ENCODE measurements at places on chromosomes 4 and X. TPM values are rescaled to one million over a fixed set of nuclear protein-coding genes. Genes with fewer than 3 reads are reported as not detected.

The PHOX2B gene
- not detected for total RNA-seq

The TLR1 gene
- total RNA-seq = not detected

The FHDC1 gene
- 0.06 TPM for total RNA-seq

The USP11 gene
- total RNA-seq = 53.1 TPM

The RAB9B gene
- not detected for total RNA-seq

The ALPK1 gene
- total RNA-seq = not detected

The FAM9C gene
- not detected for total RNA-seq

The SOD3 gene
- not detected for total RNA-seq

The NAP1L3 gene
- total RNA-seq = not detected

- DNase-seq = no peak
These were observed 142.8 kb downstream of the PJA1 start for GRCh38 chrX:69022430-69022829.

- DNase-seq = no peak
These were observed 668.7 kb upstream of the CPEB2 start for GRCh38 chr4:14333616-14334015.

DNA sequence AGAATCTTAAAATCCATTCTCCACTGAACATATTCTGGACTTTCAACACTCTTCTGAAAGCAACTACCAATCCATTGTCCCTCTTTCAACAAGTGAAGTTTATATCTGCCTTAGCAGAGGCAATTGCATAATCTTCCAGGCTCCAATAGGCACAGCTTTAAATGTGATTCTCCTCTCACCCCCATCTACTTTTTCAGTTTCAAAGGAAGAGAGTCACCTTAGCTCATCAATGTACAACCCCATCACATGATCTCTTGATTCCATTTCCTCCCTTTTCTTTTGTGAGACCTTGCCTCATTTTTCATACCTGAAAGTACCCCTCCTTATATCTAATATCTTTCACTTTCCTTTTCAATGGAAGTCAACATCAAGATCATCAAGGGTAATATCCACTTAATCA lies 921.7 kb upstream of the EPHA5 start:
- no peak for DNase-seq

- DNase-seq = no peak
These were observed 112.9 kb downstream of the CPZ start for GRCh38 chr4:8705161-8706145.

DNA sequence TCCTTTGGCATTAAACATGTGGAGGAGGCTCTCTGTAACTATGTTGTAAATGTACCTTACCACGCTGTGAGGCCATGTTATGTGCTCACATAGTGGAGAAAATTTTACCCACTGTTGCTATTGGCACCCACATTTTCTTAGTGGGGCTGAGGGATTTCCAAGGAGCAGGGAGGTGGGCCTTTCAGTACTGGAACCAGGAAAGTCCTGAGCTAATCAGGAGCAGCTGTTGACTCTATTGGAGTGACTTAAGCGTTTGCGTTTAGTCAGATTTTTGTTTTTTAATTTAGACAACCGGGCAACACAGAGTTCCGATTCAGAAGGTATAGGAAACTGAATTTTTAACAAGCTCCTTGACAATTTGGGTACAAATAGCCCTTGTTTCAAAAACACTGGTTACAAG lies 30.7 kb upstream of the WDR17 start:
- no peak for DNase-seq

DNA sequence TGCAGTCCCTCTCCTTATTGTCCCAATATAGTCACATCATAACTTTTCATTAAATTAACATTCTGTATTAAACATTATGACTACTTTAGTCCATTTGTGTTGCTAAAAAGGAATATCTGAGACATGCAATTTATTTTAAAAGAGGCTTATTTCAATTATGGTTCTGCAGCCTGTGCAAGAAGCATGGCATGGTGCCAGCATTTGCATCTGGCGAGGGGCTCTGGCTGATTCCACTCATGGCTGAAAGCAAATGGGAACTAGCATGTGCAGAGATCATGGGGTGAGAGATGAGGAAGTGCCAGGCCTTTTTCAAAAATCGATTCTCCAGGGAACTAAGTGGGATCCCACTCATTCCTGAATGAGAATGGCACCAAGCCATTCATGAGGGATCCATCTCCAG lies 476.3 kb upstream of the RPS6KA3 start:
- DNase-seq = no peak

- no peak for DNase-seq
These were observed 175.6 kb downstream of the SNCA start for GRCh38 chr4:89661173-89661899.

DNA sequence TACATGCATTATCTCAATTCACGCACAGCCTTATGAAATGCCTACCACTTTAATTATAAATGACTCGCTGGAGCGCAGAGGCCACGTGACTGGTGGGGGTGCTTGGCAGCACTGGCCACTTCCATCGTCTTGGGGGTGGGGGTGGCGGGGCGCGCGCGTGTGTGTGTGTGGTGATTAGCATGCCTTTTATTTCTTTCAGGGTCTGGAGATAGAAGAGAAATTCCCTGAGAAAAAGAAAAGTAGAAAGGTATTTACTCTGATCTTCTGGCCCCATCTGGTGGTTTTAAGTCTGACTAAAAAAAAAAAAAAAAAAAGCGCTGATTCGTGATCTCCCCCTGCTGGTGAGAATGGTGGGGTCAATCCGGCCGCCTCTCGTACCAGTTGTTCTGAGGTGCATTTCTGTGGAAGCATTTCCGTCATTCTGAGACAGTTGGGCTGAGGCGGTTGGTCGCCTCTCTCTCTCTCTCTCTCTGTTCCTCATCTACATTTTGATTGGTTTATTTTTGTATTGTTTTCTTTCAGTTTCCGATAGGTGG lies at the start of gene CCNB3:
Gene CCNB3 (plus strand): TSS at position 402 of the 536 bp plus-strand sequence. CDS start 80,399 bp downstream, outside the sequence.
- DNase-seq = peak; percentile 75

- DNase-seq = no peak
These were observed 20.4 kb downstream of the LEF1 start for GRCh38 chr4:108148316-108148715.

DNA sequence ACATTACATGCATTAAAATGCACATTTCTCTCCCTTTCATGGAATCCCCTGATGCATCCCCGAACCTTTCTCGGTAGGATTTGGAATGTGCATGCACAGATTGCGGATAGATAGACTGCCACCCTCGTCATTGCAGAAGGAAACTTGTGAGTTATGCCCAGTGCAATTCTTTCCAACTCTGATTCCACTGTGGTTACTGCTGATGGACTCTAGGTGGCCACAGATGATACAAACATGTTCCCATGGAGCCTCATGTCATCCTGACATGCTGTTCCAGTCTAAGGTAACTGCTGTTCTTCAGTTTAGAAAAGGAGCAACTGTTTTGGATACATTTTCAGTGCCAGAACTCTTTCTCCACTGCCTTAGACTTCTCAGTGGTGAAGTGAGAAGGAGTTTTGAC lies 9.1 kb upstream of the VCX3B start:
- DNase-seq = no peak

DNA sequence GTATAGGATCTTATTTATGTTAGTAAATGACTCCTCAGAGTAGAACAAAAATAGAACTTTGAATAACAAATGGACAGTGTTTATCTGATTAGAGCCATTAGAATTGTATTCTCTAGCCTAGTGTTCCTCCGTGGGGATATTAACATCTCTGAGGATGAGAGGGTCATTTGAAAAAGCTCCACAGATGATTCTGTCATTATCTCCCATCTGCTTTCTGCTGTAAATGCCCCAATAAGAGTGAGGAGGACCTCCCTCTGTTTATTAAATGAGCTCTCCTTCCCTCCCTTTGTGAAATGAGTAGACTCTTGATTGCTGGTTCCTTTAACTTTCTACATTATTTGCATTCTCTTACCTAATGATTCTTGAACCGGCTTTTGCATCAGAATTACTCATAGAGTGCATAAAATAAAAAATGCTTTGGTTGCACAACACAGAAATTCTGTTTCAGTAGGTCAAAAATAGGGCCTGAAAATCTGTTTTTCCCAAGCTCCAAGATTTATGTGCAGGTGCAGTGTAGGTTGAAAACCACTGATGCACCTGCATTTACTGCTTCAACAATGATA lies 18.0 kb downstream of the GC start:
- DNase-seq = no peak

DNA sequence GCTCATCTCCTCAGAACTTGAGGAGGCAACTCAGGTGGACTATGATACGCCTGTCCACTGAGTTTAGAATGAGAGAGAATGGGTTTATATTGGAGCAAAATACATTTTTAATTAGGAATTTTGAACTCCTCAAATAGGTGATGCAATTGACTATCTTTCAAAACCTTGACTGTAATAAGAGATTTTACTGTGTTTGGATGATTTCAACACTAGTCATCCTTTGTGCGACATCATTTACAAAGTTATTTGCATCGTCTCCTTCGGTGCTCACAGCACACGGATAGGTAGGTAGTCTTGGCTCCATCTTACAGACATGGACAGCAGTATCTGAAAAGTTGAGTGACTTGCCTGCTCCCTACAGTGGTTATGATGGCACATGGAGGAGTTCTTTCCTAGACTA lies 67.0 kb downstream of the AASDH start:
- no peak for DNase-seq

DNA sequence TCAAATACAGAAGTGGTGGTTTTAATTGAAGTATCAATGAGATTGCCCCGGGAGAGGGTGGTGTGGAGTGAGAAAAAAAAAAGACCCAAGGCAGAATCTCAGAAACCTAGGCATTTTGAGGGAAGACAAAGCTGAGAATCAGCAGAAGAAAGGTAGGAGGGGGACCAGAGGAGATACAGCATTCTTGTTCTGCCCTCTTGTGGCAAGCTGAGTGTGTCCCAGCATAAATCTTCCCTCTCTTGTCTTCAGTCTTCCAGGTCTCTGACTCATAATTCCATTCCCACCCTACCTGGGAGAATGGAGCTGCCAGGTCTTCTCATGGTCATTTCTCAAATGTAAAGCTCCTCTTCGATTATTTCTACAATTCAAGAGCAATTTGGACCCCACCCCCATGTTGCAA lies 32.7 kb upstream of the MAGED1 start:
- peak; percentile 62 for DNase-seq

- DNase-seq = no peak
These were observed 21.0 kb upstream of the SORCS2 start for GRCh38 chr4:7171191-7171900.

DNA sequence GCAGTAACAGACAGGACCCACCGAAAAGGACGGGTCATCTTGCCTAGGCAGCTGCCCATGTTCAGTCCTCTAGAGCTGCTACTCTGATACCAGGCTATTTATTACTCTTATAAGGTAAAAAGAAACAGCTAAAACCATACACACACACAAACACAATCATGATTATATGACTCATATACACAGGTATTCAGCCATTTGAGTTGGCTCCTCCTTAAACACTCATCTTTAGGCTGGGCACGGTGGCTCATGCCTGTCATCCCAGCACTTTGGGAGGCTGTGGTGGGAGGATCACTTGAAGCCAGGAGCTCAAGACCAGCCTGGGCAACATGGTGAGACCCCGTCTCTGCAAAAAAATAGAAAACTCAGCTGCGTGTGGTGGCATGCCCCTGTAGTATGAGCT lies 76.6 kb downstream of the F11 start:
- no peak for DNase-seq

DNA sequence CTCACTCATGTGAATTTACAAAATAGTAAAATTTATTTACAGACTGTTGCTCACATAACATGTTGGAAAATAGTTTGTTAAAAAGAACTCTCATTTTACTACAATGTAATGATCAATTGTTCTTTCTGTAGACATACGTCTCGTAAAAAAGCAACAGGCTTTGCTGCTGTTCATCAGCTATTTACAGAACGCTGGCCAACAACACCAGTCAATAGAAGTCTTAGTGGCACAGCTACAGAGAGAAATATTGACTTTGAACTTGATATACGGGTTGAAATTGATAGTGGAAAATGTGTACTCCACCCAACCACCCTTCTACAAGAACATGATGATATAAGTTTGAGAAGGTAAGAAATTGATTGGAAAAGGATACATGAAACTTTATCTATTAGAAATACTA lies 47.6 kb upstream of the ADAD1 start:
- DNase-seq = no peak

DNA sequence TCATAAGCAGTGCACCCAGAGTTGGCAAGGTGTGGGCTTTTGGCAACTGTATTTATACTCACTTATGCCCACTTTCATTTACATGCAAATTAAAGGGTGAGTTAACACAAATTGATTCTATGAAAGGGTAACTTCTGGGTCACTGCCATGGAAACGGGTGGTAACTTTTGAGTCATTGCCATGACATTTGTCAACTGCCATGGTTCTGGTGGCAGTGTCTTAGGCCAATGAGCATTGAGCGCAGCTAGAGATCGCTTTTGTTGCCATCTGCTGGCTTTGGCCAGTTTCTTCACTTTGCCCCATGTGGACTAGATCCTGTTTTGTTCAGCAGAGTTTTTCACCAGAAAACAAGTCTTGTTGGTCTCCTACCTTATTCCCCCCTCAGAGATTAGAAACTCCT lies 170.8 kb upstream of the NUDT6 start:
- DNase-seq = peak; percentile 56

DNA sequence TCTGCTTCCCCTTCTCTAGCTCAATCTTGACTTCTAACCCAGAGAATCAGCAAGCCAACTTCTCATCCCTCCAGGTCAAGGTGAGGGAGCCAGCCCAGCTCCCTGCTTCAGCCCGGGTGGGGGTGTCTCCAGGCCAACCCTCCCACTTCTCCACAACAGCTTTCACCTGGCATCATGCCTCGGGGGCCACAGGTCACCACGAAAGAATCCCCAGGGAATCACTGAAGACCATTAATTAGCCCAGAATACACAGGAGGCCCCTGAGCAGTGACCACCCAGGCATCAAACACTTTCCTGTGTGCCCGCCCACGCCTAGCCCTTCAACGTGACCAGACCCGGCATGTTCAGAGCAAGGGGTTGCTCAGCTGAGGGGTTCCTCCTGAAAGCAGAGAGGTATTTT lies 646.7 kb downstream of the BCOR start:
- DNase-seq = no peak

Data from G401 (cell line).